ENCODE measurements at places on chromosomes 5 and 9.

DNA sequence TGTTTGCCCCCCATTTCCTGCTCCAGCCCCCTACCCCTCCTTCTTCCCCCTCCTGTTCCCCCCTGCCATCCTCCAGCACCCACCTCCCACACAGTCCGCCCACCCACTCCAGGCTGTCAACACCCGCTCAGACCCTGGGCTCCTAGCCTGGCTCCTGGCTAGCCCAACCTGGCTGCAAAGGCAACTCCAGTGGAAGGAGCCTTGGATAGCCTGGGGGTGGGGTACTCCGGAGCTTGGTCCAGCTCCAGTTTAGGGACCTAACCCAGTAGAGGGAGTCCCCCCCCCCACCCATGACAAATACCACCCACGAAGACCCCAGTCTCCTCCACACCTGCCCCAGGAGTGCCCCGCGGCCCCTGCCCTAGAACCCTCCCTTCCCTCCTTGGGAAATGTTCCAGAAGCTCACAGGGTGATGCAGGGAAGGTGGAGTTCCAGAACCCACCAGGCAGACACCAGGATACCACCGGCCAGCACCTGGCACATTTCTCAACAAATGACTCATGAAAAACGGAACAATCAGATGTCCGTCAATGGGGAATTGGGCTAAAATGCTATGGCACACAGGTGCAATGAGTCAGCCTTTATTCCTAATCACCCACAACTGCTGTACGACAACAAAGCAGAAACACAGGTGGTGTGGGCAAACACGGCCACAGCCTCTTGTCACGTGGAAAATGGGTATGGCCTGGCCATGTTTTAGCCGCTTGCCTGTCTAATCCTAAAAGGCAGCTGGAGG is 901 bp upstream of the SLC12A7 start:
- DNase-seq, result no peak

DNA sequence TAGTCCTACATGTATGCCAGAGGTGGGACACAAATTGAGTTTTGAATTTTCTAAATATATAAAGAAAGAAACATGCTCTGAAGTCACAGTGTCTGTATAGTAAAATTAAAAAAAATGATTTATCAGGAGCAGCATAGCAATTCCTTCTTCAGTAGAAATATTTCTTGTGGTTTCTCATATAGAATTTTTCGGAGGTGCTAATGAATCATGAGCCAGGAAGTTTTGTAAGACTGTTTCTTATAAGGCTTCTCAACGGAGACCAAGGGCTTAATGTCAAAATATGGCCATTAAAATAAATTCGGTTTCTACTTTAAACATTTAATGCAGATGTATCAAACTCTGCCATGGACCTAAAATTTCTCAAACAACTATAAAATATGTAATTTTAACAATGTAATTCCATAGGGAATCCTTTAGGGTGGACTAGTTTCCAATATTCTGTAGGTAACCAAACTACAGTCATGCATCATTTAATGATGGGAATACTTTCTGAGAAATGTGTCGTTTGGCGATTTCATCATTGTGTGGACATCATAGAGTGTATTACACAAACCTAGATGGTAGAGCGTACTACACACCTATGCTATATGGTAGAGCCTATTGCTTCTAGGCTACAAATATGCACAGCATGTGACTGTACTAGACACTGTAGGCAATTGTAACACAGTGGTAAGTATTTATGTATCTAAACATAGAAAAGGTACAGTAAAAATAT is 66.3 kb downstream of the ANKRD55 start:
- peak; percentile 28 for DNase-seq

GRCh38 chr5:121853850-121854249 is 2.2 kb downstream of the FTMT start:
- DNase-seq, result no peak

DNA sequence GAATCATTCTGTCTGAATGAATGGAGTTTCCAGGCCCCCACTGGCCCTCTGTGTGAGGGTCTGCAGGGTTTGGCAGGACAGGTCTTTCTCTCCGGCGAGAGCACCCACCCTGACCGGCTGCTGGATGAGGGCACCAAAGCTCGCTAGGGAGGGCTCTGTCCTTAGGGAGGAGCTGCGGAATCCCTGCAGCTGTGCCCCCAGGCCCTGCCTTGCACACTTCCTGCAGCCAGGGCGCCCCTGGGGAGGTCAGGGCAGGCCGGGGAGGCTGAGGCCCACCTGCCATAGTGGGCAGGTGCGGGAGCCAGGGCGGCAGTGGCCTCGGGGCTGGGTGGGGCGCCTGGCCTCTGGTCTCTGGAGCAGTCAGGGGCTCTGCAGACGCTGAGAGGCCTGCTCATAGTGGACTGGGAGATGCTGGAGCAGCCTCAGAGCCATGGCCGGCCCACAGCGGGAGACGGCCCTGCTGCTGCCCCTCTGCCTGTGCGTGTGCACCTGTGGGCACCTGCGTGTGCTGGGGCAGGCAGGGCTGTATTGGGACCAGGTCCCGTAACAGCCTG is 36.1 kb downstream of the EXOC3 start:
- DNase-seq, result no peak

DNA sequence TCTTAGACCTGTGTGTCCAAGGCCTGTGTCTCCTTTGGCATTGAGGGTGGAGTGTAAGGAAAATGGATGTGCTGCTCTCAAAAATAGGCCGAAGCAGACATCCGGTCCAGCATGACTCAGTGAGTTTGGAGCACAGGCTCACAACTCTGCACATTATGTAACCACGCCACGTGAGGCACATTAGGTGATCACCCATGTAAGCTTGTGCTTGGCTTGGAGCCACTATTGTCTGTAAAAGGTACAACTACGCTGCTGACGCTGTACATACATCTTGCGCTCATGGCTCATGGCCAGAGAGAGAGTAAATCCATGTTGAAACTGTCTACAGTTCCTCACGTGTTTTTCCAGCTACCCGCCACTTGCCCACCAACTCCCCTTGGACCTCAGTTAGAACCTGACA is 177.5 kb downstream of the PDE4D start:
- peak; percentile 16 for DNase-seq

- DNase-seq, result no peak
These were observed 7.3 kb upstream of the WDR41 start for GRCh38 chr5:77499441-77499840.

DNA sequence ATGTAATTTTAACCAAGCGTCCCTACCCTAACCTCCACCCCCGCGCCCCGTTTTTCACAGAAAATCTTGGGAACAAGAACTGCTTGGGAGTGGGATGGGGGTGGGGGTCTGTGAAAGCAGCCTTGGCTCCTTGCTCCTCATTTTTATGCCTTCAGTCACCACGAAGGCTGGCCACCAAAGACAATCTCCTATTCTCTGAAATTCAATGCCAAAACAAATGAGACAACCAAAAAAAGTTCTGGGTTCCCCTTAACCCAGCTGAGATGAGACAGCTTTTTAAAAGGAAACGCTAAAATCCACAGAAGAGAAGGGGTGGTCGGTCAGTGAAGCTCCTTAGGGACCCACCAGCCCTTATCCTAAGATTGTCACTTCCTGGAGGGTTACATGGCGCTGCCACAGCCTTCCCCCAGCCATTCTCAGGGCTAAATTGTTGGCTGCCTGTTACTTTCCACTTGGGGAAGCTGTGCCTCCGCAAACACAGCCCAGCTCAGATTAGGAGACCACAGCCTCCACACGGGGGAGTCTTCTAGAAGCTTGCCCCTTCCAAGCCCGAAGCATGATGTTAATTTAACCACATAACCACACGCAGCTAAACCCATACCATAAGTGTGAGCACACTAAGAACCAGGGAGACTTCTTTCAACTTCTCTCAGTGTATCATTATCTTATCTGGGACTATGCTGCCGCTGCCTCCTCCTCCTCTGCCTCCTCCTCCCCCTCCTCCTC is 136.3 kb downstream of the FOXD1 start:
- DNase-seq, result peak; percentile 68

DNA sequence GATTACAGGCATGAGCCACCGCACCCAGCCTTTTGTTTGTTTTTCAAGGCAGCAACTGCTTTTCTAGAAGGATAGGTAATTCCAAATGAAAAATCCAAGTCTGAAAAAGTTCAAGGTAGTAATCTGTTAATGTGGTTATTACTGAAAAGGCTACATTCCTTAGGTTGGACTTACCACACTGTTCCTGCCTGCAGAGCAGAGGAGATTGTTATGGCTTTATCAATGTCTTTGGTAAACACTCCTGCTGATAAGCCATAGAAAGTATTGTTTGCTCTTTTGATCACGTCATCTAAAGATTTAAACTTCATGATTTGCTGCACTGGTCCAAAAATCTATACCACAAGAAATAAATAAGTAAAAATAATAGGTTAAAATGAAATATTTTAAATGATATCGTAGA is 43.4 kb downstream of the ALDH1A1 start:
- no peak for DNase-seq

GRCh38 chr5:124136609-124137008 is 609.8 kb downstream of the ZNF608 start:
- no peak for DNase-seq

GRCh38 chr9:114263853-114264510 is 58.9 kb upstream of the ORM1 start:
- no peak for DNase-seq

DNA sequence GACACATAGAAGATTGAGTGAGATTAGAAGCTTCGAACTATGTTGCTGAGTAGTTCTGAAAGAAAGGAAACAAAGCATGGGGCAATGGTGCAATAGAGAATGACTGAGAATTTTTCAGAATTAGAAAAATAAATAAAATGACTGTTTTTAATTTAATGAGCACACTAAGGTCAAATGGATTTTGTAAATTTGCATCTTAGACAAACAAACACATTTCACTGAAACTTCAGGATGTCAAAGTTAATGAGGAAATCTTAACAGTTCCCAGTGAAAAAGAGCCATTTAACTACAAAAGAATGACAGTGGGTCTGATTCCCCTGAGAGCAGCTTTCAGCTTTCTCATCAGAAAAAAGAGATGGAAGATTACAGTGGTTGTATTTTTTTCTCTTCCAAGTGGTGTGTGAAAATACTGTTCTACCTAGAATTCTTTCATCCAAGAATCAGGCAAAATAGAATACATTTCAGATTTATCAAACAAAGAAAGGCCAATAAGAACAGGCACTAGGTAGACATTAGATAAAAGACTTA is 591.9 kb downstream of the SEMA5A start:
- DNase-seq, result peak; percentile 3

GRCh38 chr5:62547945-62548630 is 30.5 kb upstream of the LRRC70 start:
- no peak for DNase-seq

DNA sequence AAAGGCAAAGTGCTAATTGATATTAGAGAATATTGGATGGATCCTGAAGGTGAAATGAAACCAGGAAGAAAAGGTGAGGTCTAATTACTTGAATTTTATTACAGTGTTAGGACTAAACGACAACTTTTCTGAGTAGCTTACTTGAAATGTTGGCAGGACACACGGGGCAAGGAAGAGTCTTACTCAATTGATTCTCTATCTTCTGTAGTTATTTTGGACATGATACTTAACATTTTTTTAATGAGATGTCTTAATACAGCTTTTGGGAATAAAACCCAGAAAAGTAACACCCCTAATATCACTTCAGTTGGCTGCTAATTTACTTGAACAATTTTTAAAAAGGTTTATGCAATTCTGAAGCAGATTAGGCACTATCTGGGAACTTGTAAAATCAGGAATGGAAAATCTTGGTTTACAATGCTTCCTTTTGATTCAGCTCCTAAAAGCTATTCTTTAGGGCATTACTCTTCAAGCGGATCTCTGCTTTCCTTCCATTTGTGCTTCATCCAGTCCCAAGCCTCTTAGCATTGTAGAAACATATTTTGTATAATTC is 13.7 kb downstream of the SUB1 start:
- no peak for DNase-seq

- peak; percentile 97 for DNase-seq
These were observed 3.3 kb upstream of the MAN1B1 start for GRCh38 chr9:137083394-137084004.

GRCh38 chr5:96942911-96943310 is 7.0 kb downstream of the LNPEP start:
- DNase-seq, result peak; percentile 80

DNA sequence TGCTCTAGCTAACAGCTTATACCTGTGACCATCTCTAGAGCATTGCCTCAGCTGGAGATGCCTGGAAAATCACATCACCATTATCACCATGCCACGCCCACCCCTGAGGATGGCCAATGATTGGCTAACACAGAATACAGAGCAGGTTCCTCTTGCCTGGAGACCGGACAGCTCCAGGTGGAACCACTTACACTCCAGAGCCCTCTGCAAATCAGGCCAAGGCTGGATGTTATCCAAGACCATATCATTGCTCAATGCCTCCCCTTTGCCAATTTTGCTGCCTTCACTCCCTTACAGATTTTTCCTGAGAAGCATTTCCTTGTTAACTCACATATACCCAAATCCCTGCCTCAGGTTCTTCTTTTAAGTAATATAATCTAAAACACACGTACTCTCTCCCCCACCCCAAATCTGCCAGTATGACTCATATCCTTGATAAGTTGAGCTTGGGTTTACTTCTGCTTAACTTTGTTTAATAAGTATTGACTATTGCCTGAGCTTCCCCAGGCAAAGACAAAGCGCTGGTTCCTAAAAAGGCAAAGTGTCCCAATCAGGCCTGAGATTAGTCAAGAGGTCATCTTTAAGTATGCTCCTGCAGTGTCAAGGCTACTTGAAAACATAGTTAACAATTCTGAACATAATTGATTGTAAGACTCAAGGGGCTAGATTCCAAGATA is 309.6 kb downstream of the EPB41L4A start:
- DNase-seq, result peak; percentile 94

GRCh38 chr5:112419986-112420864 is 1.1 kb upstream of the EPB41L4A start:
- peak; percentile 47 for DNase-seq

DNA sequence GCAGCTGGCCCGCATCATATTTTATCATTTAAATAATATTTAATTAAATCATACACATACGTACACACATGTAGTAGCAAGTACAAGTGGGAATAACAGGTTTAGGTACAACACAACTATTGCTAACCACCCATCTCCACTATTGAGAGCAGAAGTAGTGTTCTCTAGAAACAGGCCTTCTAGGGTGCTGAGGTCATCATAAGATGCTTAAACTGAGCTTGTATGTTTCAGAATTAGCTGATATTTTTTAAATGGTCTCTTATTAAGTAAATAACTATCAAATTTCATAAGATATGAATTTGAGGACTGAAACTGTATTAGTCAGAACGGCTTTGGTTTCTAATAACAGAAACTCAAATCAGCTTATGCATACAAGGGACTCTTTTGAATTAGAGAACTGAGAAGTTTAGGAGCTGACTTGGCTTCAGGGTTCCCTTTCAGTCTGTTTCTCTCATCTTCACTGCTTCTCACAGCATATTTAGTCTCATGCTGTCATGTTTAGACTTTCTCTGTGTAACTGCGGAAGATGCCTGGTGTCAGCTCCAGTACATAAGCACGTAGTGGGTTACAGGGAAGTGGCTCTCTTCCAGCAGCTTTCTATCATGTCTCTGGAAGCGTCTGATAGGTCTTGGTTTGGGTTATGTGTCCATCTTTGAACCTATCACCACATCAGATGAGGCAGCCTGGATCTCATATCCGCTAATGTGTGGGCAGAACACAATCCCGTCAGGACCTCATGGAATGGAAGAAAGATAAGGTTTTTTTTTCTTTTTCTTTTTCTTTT is 25.0 kb upstream of the OCLN start:
- peak; percentile 25 for DNase-seq
